Erythroblast (primary cell): ENCODE measurements at places on chromosomes 13 and 19.

GRCh38 chr19:5263615-5264014 lies 77.0 kb downstream of the PTPRS start:
- DNase-seq = no peak

GRCh38 chr13:31468114-31468902 lies 268.5 kb downstream of the B3GLCT start:
- no peak for DNase-seq

DNA sequence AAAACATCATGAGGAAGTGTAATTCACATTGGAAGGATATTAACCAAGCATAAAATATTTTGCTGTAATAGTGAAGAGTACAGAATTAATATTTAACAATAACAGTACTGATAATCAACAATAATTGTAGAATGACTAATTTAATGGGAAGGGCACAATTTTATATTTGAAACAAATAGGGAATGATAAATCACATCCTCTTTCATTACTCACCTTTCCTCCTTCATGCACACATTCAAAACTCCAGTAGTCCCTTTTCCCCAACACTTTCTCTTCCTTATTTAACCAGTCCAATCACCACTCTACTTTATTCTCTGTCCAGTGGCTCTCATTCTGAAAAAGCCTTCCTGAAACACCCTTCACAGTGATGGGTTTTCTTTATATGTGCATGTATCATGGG lies 110.8 kb upstream of the POSTN start:
- no peak for DNase-seq

DNA sequence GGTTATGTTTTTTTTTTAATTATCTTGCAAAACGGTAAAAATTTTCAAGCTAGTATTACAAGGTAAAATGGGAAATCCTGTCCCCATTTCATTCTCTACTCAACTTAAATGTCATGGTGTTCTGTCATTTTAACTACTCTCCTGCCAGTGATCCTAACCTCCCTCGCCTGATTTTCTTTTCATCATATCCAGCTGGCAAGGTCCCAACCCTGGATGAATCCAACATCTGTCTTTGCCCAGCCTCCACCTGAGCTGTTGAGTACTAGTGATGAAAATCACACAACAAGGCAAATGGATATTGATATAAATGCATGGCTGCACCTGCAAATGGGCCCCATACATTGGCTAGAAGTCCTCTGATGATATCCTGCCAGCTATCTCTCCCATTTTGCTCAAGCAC lies 6.9 kb upstream of the CDK8 start:
- no peak for DNase-seq

DNA sequence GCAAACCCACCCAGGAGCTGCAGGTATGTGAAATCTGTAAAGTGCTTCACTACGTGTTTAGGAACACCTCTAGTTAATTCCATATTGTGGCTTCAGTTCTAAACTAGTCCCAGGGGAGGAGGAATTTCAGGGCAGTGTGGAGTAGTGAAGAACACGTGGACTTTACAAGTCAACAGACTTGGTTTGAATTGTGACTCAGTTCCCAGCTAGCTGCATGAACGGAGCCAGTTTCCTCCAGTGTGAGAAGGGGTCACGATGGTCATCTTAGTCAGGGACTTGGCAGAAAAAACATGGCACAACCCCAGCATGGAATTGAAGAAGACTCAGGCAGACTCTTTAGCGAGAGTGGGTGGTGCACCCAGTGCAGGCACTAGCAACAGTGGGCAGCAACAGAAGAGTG lies 175.7 kb upstream of the UBL3 start:
- no peak for DNase-seq

DNA sequence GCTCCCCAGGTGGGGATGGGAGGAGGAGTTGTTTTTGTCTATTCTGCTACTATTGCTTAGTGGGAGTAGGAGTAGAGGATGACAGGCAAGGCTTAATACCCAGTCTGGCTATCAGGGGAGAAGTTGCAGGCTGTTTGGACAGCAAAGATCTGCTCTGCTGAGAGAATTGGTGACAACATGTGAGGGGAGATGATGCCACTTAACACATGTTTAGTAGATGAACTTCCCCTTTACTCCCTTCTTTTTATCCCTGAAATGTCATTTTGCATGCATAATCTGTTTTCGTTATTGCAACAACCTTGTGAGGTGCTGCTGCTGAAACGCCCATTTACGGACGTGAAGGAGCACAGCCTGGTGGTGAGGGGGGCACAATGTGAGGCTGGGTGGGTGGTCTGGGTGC lies 3.0 kb upstream of the CYP4F12 start:
- DNase-seq = no peak

DNA sequence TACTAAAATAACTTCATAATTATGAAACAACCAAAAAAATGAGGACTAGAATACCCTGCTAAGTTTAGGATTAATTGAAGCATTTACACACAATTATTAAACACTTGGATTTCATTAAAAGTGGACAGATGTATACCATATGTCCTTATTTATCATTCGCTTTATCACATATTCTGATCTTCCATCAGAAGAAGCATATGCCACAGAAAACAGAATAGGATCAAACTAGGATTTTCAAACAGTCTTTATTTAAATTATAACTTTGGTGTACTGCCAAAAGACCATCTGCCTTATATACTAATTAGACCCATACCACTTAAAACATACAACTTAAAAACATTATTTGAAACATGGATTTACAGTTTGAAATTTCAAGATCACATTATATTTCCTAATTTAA lies 727.1 kb upstream of the KLHL1 start:
- no peak for DNase-seq

DNA sequence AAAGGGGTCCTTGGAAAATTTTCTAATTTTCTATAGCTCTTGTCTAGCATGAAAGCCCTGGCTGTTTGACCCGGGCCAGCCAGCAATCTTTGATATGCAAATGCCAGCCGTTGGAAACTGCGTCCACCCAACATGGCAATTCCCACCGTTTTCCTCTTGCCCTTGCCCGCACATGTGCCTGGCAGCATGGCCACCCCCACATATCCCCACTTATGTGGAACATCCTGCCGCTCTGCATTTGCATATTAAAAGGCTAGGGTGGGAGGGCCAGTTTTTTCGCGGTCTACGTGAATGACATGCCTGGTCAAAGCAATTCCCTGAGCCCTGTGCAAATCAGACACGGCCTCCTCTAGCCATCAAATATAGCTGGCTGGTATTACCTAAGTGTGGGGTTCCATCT lies 110.3 kb upstream of the TDRD3 start:
- no peak for DNase-seq

DNA sequence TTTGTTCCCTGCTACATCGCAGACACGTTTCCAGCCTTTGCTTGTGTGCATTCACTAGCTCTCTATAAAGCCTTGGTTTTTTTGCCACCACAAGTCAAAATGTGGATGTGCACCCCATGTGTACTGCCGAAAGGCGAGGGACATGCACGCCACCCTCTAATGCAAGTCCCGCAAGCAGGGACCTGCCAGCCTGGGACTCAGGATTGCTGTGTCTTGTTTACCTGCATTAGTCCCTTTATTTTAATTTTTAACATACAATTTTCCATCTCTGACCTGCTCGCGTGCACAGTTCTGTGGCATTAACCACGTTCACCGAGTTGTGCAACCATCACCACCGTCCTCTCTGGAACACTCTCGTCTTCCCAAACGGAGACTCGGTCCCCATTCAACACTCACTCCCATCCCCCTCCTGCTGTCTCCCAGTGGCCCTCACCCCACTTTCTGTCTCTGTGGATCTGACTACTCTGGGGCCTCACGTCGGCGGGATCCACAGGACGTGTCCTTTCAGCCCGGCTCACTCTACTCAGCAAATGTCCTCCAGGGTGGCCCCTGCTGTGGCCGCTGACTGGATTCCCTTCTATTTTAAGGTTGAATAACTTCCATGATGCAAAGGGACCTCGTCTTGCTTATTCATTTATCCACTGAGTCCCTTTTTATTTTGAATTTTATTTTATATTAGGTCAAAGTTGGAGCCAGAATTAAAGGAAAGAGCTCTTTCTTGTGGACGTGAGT lies 58.4 kb downstream of the RASA3 start:
- no peak for DNase-seq

DNA sequence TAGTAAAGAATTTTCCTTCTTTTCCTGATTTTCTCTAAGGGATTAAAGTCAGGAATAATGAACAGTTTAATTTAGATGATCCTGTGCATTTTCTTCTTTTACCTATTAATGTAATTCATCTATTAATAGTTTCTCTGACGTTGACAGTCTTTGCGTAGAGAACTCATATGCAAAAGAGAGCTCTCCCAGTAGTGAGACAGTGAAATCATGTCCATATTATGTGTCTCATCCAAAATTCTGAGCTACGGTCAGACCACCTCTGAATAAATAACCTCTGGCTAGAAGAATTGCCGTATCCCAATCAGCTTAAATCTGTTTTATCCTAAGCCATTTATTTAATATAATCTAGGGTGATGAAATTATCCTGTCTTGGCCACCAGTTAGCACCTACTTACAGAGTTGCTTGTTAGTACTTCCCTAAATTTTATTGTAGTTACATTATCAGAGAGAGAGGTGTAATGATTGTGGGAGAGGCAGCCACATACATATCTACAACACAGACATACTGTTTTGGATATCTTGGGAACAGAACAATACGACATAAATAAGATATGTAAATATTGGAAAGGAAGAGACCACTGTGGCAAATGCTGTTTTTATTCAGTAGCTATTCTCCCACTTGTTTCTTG lies 30.7 kb downstream of the PDS5B start:
- no peak for DNase-seq

GRCh38 chr19:48887861-48888612 lies 10.5 kb downstream of the TULP2 start:
- DNase-seq = no peak

- no peak for DNase-seq
Observed at GRCh38 chr13:46202966-46203365, 8.8 kb upstream of the LRRC63 start.

- peak; percentile 60 for DNase-seq
Observed at GRCh38 chr19:11142528-11143171, 12.9 kb downstream of the SPC24 start.

- no peak for DNase-seq
Observed at GRCh38 chr19:51739466-51740213, 12.0 kb downstream of the FPR1 start.

- no peak for DNase-seq
Observed at GRCh38 chr13:80256352-80256932, 84.5 kb downstream of the SPRY2 start.

GRCh38 chr19:46866407-46867136 lies 5.8 kb downstream of the ARHGAP35 start:
- DNase-seq = peak; percentile 67

DNA sequence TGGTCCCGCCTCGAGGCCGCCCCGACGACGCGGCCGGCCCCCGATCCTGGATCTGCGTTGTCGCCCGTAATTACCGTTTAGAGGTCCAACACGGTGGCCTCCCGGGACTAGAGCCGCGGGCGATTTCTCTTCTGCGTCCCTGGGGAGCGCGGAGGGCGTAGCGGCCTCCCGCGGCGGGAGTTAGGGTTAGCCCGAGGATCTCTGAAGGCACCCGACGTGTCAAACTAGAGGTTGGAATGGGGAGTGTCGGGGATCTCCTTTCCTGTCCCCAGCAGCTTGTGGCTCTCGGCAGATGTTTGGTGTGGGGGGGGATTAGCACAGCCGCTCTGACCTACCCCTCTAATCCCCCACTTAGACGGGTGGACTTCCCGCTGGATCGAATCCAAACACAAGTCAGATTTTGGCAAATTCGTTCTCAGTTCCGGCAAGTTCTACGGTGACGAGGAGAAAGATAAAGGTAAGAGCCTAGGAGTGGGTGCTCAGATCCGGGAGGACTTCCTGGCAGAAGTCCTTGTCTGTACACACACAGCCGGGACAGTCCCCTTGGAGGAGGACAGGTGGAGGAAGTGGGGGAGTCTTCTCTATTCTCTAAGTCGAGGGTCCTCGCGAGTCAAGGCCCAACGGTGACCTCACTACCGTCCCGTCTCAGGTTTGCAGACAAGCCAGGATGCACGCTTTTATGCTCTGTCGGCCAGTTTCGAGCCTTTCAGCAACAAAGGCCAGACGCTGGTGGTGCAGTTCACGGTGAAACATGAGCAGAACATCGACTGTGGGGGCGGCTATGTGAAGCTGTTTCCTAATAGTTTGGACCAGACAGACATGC lies 581 bp downstream of the CALR start:
- peak; percentile 87 for DNase-seq

GRCh38 chr19:1235625-1236538 lies 1.9 kb downstream of the CBARP start:
- no peak for DNase-seq

- no peak for DNase-seq
Observed at GRCh38 chr13:63901630-63902029, 2486.0 kb upstream of the PCDH20 start.

DNA sequence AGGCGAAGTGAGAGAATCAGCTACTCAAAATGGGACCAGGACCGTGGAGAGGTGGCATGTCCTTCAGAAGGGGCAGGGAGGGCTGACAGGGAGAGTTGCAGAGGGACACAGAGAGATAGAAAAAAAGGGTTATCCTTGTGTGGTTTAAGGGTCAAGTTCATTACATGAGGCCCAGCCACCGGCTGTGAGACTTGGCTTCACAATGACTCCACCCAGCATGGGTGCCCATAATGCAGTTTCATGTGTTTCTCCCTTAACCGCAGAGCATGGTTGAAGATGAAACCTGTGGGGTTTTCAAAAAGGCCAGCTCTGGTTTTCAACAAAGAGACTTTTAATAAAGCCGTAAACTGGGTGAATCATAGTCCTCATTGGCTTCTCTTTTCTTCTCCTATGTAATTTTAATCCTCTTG lies 164.6 kb downstream of the KLF5 start:
- DNase-seq = no peak

DNA sequence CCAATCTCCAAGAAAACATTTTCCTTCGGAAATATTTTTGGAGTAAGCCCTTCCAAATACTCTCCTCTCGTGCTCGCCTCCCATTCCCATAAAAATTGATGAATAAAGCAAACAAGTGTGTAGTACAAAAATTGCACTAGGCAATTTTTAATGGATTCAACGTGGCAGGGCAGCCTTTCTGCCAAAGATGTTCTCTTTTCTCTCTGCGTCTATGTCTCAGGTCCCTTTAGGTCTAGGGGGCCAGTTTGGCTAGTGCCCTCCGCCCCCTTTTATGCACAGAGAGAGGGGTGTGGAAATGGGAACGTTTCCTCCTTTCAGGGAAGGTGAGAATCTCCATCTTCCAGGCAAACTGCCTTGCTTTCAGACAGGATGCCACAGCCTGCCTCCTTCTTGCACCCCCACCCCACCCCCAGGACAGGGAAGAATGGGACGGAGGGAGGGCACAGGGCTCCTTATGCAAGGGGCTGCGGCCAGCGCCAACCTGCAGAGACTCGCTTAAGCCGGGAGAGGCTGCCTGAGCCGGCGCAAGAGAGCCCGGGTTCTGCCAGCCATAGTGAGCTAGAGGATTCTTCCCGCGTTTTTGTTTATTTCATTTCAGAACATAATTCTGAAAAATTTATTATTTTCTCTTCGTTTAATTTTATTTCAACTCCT lies 2.7 kb upstream of the ZIC2 start:
- DNase-seq = no peak
